Activated T-cell treated with anti-CD3 and anti-CD28 coated beads for 1 hour (primary cell): ENCODE measurements at places on chromosomes 4 and X.

- DNase-seq: no peak
These were observed 141.7 kb downstream of the HHIP start for GRCh38 chr4:144787365-144788258.

- no peak for DNase-seq
These were observed 2528.4 kb downstream of the ARAP2 start for GRCh38 chr4:33715841-33716395.

- DNase-seq: no peak
These were observed 219.9 kb upstream of the GLRA2 start for GRCh38 chrX:14309431-14309830.

GRCh38 chr4:40395908-40396793, 61.0 kb downstream of the CHRNA9 start:
- no peak for DNase-seq

GRCh38 chr4:73230865-73231517, 27.6 kb downstream of the ANKRD17 start:
- DNase-seq: no peak

- no peak for DNase-seq
These were observed 475.6 kb downstream of the PCDH10 start for GRCh38 chr4:133624744-133625143.

DNA sequence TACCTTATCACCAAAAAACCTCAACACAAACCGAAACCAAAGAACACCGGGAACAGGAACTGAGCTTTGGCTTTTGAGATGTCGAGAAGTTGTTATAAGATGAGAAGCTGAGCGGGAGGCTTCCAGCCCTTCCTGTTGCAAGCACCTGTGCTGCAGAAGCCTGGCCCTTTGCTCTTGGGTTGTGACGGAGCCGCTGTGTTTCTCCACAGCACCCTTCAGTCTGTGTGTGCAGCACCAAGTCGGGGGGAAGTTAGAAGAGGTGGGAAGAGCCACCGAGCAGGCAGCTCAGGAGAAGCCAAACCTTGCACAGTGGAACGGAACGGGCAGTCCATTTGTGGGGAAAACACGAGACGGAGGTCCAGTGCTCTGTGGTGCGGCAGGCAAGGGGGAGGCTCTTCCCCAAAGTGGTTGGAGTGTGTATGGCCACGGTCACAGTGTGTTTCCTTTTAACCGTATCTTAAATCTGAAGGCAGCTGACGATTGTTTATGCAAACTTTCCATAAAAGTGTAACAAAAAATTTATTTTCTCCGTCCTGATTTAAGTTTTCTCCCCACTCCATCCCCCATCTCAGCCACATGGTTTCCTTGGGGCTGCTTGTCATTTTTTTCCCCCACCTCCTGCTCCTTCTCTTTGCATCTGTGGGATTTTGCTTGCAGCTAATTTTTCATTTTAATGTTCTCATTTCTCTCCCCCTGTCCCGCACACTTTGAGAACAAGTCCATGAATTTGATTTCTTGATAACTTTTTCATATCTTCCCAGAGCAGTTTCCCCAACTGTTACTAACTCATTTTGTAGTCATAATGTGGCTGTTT, 123.7 kb downstream of the STOX2 start:
- DNase-seq: no peak
